ENCODE measurements at places on chromosomes 6 and 20.

- no peak for DNase-seq
Measured at GRCh38 chr20:61571221-61571620, 319.2 kb downstream of the CDH4 start.

- no peak for DNase-seq
Measured at GRCh38 chr6:133291671-133292070, 50.5 kb downstream of the EYA4 start.

GRCh38 chr6:29627755-29628418 lies 5.1 kb downstream of the GABBR1 start:
- DNase-seq = peak; percentile 49

DNA sequence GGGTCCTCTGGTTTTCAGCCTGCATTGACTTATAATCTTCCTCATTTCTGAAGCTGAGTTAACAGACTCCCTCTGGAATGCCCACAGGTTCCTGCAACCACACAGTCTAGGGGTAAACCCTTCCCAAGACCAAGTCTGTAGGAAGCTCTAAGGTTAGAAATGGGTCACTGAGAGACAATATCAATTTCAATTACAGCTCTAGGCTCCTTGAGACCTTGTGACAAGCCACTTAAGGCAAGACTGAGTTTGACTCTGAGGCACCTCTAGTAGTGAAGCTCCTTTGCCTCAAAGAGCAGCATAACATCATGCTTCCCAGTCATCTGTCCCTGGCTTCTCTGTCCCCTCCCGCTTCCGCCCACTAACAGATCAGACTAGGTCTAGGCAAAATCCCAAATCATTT lies 333.2 kb upstream of the JARID2 start:
- no peak for DNase-seq

GRCh38 chr6:112234601-112235000 lies 19.8 kb downstream of the LAMA4 start:
- no peak for DNase-seq

All from GM04504 (cell line).